ENCODE measurements at places on chromosomes 2 and 18.

DNA sequence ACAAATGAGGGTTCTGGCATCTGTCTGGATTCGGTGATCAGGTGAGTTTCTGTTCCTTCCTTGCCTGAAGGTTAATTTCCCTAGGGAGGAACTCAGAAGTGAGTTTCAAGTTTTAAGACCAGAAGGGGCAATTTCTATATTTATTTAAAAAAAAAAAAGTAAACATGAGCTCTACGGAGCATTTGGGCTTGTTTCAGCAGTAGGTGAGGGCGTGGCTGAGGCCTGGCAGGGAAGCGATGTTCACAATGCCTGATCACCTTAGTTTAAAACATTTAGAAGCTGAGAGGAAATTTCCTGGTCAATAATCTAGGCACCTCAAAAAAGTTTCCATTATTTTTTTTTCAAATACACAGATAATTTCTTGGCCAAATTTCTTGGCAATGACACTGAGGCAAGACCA is 629.1 kb downstream of the DPP10 start:
- DNase-seq, result no peak

- peak; percentile 2 for DNase-seq
Measured at GRCh38 chr2:213065583-213066442, 85.6 kb downstream of the IKZF2 start.

GRCh38 chr2:147782141-147782930 is 62.5 kb upstream of the ACVR2A start:
- DNase-seq, result no peak

GRCh38 chr2:25112113-25112512 is 56.3 kb downstream of the POMC start:
- no peak for DNase-seq

DNA sequence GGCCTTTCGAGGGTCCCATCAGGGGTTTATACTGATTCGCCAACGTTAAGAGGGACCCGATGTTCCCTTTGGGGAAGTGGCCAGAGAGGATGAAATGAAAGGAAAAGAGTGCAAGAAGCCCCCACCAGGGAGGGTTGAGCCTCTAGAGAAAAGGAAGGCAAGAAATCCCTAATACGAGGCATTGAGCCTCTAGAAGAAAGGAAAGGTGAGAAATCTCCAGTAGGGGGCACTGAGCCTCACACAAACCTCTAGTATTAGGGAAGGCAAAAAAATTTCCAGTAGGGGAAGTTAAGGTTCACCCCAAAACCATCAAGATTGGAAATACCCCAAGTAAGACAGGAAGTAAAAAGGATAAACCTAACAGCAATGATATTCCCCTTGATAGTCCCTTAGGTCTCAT is 9.8 kb upstream of the SAP130 start:
- DNase-seq, result no peak

GRCh38 chr18:69916412-69916811 is 31.3 kb downstream of the CD226 start:
- DNase-seq, result no peak

- no peak for DNase-seq
Measured at GRCh38 chr2:130368786-130369185, 12.9 kb downstream of the PTPN18 start.

DNA sequence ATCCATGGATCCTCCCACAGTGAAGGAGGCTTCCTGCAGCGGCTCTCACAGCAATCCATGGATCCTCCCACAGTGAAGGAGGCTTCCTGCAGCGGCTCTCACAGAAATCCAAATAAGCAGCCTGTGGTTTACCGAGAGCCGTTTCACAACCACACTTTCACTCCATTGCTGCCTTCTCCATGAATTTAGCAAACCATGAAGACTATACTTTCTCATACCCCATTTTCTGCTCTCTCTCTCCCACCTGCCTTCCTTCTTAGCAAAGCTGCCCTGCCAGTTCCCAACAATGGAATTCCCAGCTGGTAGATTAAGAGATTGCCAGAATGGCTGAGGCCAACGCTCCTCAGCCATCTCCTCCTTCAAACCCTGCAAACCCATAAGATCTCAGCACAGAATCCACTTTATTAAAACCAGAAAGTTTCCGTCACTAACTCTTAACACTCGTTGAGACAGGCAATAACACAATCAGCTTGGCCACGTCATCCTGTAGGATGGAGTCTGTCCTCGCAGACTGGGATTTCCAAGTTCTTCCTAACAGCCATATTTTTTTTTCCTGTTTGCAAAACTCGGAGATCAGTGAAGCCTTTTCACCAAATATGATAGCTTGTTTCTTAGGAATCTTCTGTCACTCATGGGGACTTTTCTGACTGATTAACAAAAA is 162.2 kb downstream of the PXDN start:
- DNase-seq, result no peak

DNA sequence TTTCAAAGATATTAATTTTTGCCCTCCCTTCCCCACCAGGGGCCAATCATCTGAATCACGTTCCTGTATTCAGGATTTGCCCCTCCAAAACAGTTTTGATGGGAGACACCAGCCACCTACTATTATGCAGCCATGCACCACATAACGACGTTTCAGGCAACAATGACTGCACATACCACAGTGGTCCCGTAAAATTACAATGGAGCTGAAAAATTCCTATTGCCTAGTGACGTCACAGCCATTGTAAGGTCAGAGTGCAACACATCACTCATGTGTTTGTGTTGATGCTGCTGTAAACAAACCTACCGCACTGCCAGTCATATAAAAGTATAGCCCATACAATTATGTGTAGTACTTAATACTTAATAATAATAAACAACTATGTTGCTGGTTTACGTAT is 22.6 kb downstream of the ITM2C start:
- no peak for DNase-seq

DNA sequence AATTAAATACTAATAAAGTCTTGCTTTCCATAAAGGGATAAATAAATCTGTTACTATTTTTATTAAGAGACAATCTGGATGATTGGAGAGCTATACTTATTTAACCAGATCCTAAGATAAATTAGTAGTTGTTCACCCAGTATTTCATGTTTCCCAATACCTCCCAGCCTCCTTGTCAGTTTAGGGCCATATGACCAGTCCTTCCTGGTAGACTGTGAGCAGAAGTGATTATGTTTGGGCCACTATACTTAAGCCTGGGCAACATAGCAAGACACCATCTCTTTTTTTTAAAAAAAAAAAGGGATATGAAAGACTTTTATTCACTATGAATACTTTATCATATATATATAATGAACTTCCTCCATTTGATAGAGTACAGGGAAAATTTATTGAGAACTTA is 48.8 kb upstream of the PPM1B start:
- no peak for DNase-seq

DNA sequence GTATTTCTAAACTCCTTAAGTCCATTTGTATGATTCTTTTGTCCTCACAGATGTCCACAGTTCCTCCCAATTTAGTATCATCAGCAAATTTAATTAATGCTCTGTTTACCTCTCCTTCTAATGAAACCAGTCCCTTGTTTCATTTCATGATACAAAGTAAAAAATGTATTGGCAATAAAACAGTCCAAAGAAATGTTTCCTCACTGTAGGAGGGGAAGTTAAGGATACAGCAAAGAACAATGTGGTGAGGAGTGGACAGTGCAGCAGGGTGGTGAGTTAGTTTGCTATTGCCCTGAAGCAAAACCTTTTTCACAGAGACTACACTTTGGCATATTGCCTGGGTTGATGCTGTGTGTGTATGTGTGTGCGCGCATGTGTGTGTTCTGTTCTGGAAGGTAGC is 401.5 kb downstream of the ARHGAP15 start:
- no peak for DNase-seq

GRCh38 chr2:102438111-102438510 is 15.2 kb downstream of the IL18RAP start:
- no peak for DNase-seq

GRCh38 chr2:24328010-24328409 is 32.3 kb downstream of the ITSN2 start:
- no peak for DNase-seq
